Thymus (tissue), 14 donors: ENCODE measurements at places on chromosomes 4 and X. TPM values are rescaled to one million over a fixed set of nuclear protein-coding genes. Genes with fewer than 3 reads are reported as not detected.

- no peaks in the 10 kb centered on the region for H3K27me3 ChIP-seq
- no peak overlapping the region for H3K27ac ChIP-seq
- no peaks in the 10 kb centered on the region for H3K4me1 ChIP-seq
- no peak overlapping the region for H3K4me3 ChIP-seq
- no peak for DNase-seq
Observed at GRCh38 chrX:19625612-19626011, 110.3 kb upstream of the MAP3K15 start.

DNA sequence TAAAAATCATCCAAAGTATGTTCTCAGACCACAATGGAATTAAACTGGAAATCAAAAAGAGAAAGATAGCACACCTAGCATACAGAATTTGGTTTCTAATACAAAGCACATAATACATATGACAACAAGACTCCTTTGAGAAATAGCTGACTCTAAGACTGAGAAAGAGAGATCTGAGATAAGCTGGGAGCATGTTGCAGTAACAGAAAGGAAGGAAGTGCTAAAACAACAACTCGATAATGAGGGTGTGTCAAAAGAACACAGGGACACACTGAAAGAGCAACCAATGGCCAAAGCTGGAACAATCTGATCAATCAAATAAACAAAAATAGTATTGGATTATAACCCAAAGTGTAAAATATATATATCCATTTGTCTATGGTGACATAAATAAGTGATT lies 586.6 kb downstream of the C4orf33 start:
- no peaks in the 10 kb centered on the region for H3K36me3 ChIP-seq
- peak; percentile 7 for DNase-seq
- H3K4me3 ChIP-seq, result no peak overlapping the region
- H3K27ac ChIP-seq, result no peak overlapping the region
- H3K27me3 ChIP-seq, result no peaks in the 10 kb centered on the region

GRCh38 chrX:3589474-3589873 lies 124.0 kb downstream of the PRKX start:
- no peaks in the 10 kb centered on the region for H3K36me3 ChIP-seq
- H3K4me1 ChIP-seq, result no peaks in the 10 kb centered on the region
- no peak overlapping the region for H3K4me3 ChIP-seq
- H3K27ac ChIP-seq, result no peak overlapping the region

DNA sequence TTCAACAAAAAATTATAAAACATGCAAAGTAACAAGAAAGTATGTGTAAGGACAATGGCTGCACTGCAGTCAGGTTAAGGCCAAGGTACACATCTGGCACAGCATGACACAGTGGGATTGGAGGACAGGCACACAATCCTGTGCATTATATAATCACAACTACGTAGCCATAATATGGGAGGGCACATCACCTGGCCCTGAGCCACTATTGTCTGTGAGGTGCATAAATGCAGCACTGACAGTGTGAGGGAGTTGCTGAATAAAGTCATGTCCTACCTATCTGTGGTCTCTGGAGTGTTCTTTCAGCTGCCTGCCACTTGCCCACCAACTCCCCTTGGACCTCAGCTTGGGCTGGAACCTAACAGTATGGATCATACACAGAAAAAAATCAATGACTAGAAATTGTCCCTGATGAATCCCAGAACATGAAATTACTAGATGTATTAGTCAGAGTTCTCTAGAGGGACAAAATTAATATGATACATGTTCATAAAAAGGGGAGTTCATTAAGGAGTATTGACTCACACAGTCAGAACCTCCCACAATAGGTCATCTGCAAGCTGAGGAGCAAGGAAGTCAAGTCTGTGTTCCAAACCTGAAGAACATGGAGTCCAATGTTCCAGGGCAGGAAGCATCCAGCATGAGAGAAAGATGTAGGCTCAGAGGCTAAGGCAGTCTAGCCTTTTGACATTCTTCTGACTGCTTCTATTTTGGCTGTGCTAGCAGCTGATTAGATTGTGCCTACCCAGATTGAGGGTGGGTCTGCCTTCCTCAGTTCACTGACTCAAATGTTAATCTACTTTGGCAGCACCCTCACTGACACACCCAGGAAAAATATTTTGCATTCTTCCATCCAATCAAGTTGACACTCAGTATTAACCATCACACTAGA lies 46.4 kb upstream of the KCTD8 start:
- no peak overlapping the region for H3K27ac ChIP-seq
- DNase-seq, result no peak
- no peaks in the 10 kb centered on the region for H3K4me1 ChIP-seq
- no peaks in the 10 kb centered on the region for H3K27me3 ChIP-seq

The CLIC2 gene
- 17.5 TPM for total RNA-seq

The LRAT gene
- total RNA-seq, result 0.09 TPM

The HDAC8 gene
- total RNA-seq, result 15.4 TPM

DNA sequence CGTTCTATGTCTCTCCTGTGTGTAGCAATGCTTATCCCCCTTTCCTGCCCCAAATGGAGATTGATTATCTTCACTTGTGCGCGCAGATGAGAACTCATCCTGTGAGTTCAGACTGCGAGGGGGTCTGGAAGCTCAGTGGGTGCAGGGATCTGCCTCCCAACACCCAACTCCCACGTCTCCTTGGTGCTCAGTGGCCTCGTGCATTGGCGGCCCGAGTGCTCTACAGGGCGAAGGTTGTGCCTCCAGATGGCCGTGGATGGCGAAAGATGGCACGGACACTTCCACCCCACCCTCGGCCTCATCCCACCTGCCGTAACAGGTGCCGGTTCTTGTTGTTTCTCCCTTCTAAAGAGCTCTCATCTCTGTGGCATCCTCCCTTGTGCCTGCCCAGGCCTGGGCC lies 45.1 kb upstream of the SORCS2 start:
- no peak overlapping the region for H3K4me3 ChIP-seq
- DNase-seq, result no peak
- no peaks in the 10 kb centered on the region for H3K27me3 ChIP-seq
- no peaks in the 10 kb centered on the region for H3K4me1 ChIP-seq
- H3K27ac ChIP-seq, result no peak overlapping the region

The C4orf50 gene
- 0.66 TPM for total RNA-seq

DNA sequence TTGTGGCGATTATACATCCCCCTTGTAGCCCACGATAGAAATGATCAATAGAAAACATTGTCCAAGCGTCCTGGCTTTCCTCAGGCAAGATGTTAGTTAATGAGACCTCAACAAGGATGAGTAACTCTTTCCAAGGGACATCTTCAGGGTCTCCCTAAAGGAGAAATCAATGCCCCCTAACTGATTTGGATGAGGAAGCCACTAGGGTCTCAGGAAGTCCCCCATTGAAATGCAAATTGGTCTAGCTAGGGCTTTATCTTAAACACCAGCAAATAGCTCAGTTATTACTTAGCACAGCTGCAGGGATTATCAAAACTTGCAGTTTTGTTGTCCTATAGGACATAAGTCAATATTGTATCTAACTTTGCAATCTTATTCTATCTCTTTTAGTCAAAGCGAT lies 721.5 kb downstream of the IL1RAPL1 start:
- no peak overlapping the region for H3K27ac ChIP-seq
- DNase-seq, result no peak
- H3K4me1 ChIP-seq, result no peaks in the 10 kb centered on the region
- H3K36me3 ChIP-seq, result no peaks in the 10 kb centered on the region
- H3K27me3 ChIP-seq, result no peaks in the 10 kb centered on the region

The SHROOM4 gene
- total RNA-seq, result 0.94 TPM

GRCh38 chr4:139207873-139208403 lies 30.9 kb upstream of the ELF2 start:
- H3K27me3 ChIP-seq, result no peaks in the 10 kb centered on the region
- H3K4me3 ChIP-seq, result no peak overlapping the region
- peak overlapping the region; percentile 62 for H3K27ac ChIP-seq
- H3K4me1 ChIP-seq, result peaks cover 12% of the 10 kb centered on the region
- no peaks in the 10 kb centered on the region for H3K36me3 ChIP-seq

DNA sequence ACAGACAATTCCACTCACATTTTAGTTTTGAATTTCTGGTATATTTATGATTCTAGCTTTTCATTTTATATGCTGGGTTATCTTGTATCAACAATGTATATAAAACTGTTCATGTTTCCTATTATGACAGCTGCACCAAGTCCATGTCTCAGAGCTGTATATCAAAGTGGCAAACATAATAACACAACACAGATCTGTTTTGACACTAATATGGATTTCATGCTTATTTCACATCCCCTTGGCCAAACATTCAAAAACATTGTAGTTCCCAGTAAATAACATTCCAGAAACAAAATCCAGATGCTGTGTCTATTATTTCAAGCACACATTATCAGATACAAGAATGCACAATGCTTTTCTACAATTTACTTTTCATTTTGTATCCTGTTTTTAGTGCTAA lies 380.6 kb upstream of the MAGEB2 start:
- no peak for DNase-seq
- no peaks in the 10 kb centered on the region for H3K4me1 ChIP-seq
- H3K36me3 ChIP-seq, result no peaks in the 10 kb centered on the region
- no peak overlapping the region for H3K27ac ChIP-seq
- H3K4me3 ChIP-seq, result no peak overlapping the region
- no peaks in the 10 kb centered on the region for H3K27me3 ChIP-seq

DNA sequence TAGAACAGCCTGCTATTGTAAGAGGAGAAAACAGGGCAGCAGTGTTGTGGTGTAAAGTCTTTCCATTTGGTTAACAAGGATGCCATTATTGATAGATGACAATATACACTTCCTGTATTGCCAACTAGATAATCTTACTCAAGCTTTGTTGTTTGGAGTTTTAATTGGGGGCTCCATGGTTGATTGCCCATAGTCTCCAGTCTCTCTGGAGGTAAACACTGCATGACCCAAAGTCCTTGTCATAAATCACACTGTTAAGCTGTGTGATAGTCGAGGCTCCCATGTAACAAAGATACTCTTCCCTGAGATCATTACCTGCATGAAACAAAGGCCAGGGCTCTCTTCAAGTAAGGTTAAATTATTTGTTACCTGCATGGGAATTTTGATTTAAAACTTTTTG lies 394.6 kb downstream of the C4orf33 start:
- H3K27me3 ChIP-seq, result no peaks in the 10 kb centered on the region
- no peak overlapping the region for H3K27ac ChIP-seq
- no peak for DNase-seq
- no peaks in the 10 kb centered on the region for H3K36me3 ChIP-seq

GRCh38 chr4:123621072-123621705 lies 224.6 kb downstream of the SPRY1 start:
- H3K27me3 ChIP-seq, result no peaks in the 10 kb centered on the region
- no peak for DNase-seq
- H3K4me3 ChIP-seq, result no peak overlapping the region
- peaks cover 9% of the 10 kb centered on the region for H3K4me1 ChIP-seq
- H3K27ac ChIP-seq, result no peak overlapping the region
- no peaks in the 10 kb centered on the region for H3K36me3 ChIP-seq

DNA sequence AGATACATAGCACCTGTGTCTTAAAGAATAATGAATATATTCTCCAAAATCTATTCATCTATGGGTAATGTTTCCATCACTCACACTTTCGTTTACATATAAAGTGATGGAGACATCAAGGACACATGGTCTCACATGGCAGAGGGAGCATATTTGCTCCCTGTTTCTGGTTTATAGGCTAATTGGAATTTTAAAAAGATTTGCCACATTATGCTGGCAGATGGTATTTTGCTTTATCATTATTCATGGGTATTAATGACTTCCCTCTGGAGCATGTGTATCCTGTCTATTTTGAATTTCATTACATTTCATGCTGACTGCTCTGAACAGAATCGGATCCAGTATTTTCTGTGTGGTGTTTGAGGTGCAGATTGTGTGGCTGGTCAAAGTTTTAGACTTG lies 79.0 kb downstream of the PDGFRA start:
- no peaks in the 10 kb centered on the region for H3K27me3 ChIP-seq
- H3K27ac ChIP-seq, result no peak overlapping the region
- H3K4me3 ChIP-seq, result no peak overlapping the region
- H3K36me3 ChIP-seq, result no peaks in the 10 kb centered on the region
- H3K4me1 ChIP-seq, result no peaks in the 10 kb centered on the region
- no peak for DNase-seq

The RBM46 gene
- total RNA-seq, result 0.09 TPM

DNA sequence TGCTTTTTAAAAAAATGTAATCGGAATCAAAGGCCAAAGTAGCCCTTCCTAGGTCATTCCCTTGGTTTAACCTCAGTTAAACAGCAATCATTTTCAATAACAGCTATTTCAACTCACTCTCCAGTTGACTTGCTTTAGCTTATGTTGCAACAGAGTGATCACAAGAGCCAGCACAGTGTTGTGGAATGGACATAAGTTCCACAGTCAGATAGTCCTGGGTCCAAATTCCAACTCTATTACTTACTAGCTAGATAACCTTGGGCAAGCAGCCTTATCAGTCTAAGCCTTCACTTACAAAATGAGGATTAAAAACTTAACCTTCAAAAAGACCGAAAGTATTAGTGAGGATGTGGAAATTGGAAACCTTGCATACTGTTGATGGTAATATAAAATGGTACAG lies 9.2 kb upstream of the GPC3 start:
- no peaks in the 10 kb centered on the region for H3K36me3 ChIP-seq
- no peaks in the 10 kb centered on the region for H3K27me3 ChIP-seq

The DDX53 gene
- total RNA-seq, result not detected

The GPRIN3 gene
- total RNA-seq, result 3.4 TPM

The RASL11B gene
- 0.52 TPM for total RNA-seq
